ENCODE measurements at places on chromosomes 5 and 9.

GRCh38 chr9:137971477-137972138 lies 94.0 kb downstream of the CACNA1B start:
- no peak for DNase-seq

GRCh38 chr9:36492865-36493264 lies 79.8 kb upstream of the MELK start:
- no peak for DNase-seq

- no peak for DNase-seq
These were observed 13.5 kb downstream of the CFAP90 start for GRCh38 chr5:7837403-7837802.

GRCh38 chr5:77333451-77334123 lies 123.1 kb downstream of the PDE8B start:
- no peak for DNase-seq

GRCh38 chr9:125153712-125154367 lies 10.5 kb upstream of the SCAI start:
- DNase-seq, result no peak

GRCh38 chr5:34525761-34526160 lies 130.4 kb upstream of the RAI14 start:
- no peak for DNase-seq

- no peak for DNase-seq
These were observed 22.1 kb downstream of the GFPT2 start for GRCh38 chr5:180330810-180331646.

DNA sequence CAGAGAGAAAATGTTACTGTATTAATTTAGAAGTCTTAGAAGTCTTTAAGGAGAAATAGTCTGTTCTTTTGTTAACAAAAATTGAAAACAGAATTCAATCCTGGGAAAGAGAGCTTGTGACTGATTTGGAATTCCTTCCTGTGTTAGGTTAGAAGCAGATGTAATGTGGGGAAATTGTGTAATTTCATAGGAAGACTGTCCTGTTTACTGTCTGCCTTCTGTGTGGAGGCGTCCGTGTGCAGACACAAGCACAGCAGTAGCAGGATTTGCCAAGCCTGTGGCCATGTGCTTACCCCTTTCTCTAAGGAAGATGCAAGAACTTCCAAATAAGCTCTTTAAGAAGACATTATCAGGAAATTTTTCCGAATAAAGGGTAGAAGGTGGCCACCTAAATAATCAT lies 36.7 kb upstream of the F2R start:
- no peak for DNase-seq

DNA sequence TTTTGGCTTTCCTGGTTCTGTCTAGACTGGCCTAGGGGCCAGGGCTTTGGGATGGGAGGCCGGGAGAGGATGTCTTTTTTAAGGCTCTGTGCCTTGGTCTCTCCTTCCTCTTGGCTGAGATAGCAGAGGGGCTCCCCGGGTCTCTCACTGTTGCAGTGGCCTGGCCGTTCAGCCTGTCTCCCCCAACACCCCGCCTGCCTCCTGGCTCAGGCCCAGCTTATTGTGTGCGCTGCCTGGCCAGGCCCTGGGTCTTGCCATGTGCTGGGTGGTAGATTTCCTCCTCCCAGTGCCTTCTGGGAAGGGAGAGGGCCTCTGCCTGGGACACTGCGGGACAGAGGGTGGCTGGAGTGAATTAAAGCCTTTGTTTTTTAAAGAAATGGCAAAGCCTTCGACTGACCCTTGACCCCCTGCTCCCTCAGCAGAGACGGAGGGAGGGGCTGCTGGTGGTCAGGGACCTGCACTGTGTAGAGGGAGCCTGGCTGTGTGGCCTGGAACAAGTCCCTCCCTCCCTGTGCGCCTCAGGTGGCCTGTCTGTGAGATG lies 11.1 kb downstream of the FPGS start:
- DNase-seq, result no peak

Data from NCI-H1694 (cell line).